ENCODE measurements at places on chromosomes 4 and X.

DNA sequence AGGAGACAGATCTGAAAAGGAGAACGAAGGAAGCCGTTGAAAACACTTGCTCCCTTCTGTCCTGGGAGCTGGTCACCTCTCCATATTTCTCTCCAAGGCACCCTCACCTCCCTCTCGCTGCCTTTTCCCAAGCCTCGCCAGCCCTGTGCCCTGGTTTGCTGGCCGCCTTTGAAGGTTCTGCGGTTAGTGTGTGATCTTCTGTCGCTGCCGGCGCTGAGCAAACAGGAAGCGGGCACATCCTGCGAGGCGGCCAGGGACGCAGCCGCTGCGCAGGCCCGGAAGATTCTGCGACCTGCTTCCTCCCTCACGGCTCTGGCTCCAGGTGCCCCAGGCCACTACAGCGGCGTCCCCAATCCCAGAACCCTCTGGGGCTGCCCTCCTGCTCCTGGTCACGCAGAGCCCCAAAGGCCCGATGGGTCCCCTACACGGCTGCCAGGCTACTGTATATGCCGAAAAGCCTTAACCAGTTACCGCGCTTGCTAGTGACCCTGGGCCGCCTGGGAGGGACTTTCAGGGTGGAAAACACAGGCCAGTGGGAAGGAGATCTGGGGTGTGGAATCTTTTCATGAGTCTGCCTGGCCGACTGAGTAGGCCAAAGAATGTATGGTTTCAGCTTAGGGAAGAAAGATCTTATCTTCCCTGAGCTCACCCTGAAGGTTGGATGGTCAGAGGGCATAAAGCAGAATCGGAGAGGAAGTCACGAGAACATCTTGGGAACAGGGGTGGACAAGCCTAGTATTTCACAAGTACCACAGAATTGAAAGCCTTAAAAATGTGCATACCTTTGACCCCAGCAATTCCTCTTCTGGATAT is 2.3 kb upstream of the SASH3 start:
- DNase-seq: no peak

DNA sequence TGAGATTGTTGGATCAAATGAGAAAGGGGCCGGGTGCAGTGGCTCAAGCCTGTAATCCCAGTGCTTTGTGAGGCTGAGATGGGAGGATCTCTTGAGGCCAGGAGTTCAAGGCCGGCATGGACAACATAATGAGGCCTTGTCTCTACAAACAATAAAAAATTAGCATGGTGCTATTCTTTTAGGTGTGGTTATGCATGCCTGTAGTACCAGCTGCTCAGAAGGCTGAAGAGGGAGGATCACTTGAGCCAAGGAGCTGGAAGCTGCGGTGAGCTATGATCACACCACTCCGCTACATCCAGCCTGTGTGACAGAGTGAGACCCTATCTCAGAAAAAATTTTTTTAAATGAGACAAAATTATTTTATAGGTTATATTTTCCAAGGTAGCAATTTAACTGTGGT is 49.7 kb upstream of the TMEM150C start:
- DNase-seq: no peak

GRCh38 chr4:84688605-84689004 is 105.7 kb downstream of the CDS1 start:
- no peak for DNase-seq

- no peak for DNase-seq
Measured at GRCh38 chrX:38142610-38143009, 78.1 kb downstream of the SRPX start.
